ENCODE measurements at places on chromosomes 3 and 15. TPM values are rescaled to one million over a fixed set of nuclear protein-coding genes. Genes with fewer than 3 reads are reported as not detected.

GRCh38 chr15:68409736-68410370, 22.1 kb downstream of the ITGA11 start:
- H3K27me3 ChIP-seq: no peaks in the 10 kb centered on the region
- H3K36me3 ChIP-seq: no peaks in the 10 kb centered on the region
- H3K4me3 ChIP-seq: no peak overlapping the region
- DNase-seq: no peak
- H3K4me1 ChIP-seq: no peaks in the 10 kb centered on the region

The TERC gene
- polyA plus RNA-seq: not detected

GRCh38 chr3:9205345-9206143, 43.9 kb downstream of the SRGAP3 start:
- H3K27me3 ChIP-seq: no peaks in the 10 kb centered on the region
- no peaks in the 10 kb centered on the region for H3K36me3 ChIP-seq
- DNase-seq: no peak
- no peaks in the 10 kb centered on the region for H3K4me1 ChIP-seq

The GABRA5 gene
- not detected for polyA plus RNA-seq

The SERPINI2 gene
- polyA plus RNA-seq: not detected

DNA sequence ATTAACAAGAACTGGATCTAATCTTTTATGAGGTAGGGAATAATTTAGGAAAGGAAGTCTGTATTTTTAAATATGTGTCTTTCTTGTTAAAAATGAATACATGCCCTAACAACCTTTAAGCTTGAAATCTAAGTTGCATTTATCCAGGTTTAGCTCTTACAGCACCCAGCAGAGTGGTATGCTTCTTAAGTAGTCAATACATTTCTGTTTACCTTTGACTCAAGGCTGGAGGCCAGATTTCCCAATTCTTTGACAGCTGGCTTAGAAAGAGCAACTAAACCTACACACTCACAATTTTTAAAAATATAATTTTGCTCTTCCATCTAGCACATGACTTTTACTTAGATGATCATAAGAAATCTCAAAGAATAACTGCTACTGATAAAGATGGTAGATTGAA, 148.9 kb downstream of the DPH6 start:
- no peaks in the 10 kb centered on the region for H3K36me3 ChIP-seq
- no peaks in the 10 kb centered on the region for H3K4me1 ChIP-seq
- no peak overlapping the region for H3K4me3 ChIP-seq
- H3K27ac ChIP-seq: no peak overlapping the region
- H3K27me3 ChIP-seq: no peaks in the 10 kb centered on the region

The CAND2 gene
- polyA plus RNA-seq: 2.2 TPM

The SCAP gene
- polyA plus RNA-seq: 56.4 TPM

Measured in CD4-positive, alpha-beta memory T cell (primary cell).